ENCODE measurements at places on chromosomes 3 and 15.
A peak's percentile ranks its signal among the peaks of the same experiment; 100 is the strongest.

GRCh38 chr3:105594219-105594618 is 227.5 kb downstream of the ALCAM start:
- no peak for DNase-seq

DNA sequence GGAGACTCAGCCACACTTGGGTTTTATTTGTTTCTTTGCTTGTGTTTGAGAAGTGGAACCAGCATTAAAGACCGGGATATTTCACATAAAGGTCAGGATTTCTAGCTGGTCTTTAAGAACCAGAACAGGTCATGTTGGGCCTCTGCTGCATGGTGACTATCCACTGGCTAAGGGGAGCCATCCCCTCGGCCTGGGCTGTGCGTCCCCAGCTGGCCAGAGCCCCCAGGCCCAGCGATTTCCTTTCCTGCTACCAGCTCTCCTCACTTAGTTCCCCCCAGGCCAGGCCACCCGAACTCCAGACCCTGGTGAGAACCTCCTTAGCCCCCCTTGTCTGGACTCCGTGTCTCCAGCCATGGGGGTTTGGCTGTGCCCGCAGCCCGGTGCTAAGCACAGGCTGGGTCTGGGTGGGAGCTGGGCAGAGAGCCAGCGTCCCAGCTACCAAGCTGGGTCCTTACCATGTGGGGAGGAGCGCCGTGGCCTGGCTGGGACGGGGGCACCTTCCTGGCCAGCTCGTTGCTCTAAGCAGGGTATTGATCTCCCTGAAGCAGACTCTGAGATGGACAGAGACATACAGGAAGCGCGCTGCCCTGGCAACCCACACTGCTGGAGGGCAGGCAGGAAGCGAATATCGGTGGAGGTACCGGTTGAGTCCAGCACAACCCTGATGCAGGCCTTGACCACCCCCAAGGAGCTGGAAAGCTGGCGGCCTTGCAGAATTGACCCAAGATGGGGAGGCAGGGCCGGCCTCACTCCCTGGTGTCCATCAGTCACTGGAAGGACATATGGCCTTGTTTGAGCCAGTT is 49.4 kb downstream of the KLF15 start:
- DNase-seq = no peak

- DNase-seq = no peak
Observed at GRCh38 chr15:48131324-48131723, 10.5 kb downstream of the SLC24A5 start.

DNA sequence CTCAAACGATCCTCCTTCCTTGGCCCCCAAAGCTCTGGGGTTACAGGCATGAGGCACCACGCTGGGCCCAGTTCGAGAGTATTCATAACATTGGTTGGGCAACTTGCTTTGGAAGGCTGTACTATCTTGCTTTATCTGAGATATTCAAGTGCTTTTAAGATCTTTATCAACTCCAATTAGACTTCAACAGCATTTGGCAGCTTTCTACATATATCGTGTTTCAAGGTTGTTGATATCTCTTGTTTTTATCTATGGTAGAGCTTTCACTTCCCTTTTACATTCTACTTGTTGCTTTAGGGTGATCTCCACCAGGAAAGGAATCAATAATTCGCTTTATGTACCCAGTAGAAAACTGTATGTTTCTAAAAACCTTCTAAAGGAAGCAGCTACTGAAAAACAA is 395.3 kb downstream of the IL5RA start:
- no peak for DNase-seq

GRCh38 chr3:185071287-185071800 is 81.5 kb downstream of the C3orf70 start:
- DNase-seq = no peak

- peak; percentile 97 for DNase-seq
Observed at GRCh38 chr3:134473868-134474546, 11.8 kb downstream of the ANAPC13 start.

- no peak for DNase-seq
Observed at GRCh38 chr15:70008697-70009290, 88.9 kb downstream of the TLE3 start.

GRCh38 chr15:69557020-69557706 is 104.5 kb downstream of the RPLP1 start:
- no peak for DNase-seq

GRCh38 chr3:171770689-171771620 is 39.3 kb downstream of the PLD1 start:
- DNase-seq = no peak

GRCh38 chr3:31431321-31431720 is 101.4 kb upstream of the STT3B start:
- DNase-seq = no peak

GRCh38 chr3:124298951-124299350 is 307.0 kb upstream of the ROPN1 start:
- no peak for DNase-seq

DNA sequence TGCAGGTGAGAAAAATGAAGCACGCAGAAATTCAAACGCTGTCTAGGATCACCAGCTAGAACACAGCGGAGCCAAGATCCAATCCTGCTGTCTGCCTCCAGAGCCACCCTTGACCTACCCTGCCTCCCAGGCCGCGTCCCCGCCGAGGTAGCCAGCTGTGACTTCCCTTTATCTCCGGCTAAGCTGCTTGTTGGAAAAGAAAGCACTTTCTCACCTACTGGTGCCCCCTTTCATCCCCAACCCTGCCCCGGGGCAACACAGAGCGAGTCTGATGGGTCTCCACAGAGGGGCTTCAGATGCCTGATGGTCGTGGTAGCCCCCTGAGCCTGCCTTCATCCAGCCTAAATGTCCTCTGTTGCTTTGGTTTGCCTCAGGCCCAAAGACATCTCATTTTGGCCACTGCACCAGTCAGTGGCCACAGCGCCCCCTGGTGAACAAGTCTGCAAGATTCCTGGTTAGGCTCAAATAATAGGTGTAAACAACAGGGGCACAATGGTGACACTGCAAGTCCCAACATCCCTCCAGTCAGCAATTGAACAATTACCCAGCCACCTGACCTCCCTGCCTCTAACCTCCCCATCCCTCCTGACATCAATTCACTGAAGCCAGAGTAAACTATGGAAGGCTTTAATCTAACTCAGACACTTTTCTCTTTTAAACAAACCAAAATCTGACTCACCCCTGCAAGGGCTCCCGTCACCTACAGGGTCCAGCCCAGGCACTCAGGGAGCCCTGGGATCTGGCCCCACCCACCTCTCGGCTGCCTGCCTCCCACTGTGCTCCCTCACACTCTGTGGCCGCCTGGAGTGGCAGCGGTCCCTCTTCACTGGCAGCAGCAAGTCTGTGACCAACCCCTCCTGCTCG is 27.3 kb upstream of the BCL2L10 start:
- DNase-seq = peak; percentile 74

DNA sequence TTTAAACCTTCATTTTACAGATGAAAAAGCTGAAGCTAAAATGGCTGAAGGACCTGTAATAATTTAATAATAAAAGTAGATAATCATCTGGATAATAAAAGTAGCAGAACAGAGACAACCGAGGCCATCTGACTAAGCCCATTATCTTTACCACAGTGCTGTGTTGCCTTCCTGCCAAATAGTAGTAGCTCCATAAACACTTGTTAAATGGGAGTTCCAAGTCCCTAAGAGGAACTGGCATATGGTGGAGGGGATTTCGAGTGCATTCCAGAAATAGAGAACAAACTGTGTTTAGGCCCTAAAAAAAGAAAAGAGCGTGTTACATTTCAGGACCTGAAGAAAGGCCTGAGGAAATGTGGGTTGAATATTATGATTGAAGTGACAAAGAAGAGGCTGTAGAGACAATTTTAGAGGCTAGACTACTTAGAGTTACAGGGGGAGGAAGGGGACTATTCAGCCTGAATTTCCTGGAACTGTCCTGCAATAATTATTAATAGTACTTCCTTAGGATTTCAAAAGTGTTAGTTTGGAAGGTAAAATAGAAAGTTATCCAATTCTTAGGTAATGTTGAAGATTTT is 424.3 kb downstream of the ROBO2 start:
- DNase-seq = no peak

DNA sequence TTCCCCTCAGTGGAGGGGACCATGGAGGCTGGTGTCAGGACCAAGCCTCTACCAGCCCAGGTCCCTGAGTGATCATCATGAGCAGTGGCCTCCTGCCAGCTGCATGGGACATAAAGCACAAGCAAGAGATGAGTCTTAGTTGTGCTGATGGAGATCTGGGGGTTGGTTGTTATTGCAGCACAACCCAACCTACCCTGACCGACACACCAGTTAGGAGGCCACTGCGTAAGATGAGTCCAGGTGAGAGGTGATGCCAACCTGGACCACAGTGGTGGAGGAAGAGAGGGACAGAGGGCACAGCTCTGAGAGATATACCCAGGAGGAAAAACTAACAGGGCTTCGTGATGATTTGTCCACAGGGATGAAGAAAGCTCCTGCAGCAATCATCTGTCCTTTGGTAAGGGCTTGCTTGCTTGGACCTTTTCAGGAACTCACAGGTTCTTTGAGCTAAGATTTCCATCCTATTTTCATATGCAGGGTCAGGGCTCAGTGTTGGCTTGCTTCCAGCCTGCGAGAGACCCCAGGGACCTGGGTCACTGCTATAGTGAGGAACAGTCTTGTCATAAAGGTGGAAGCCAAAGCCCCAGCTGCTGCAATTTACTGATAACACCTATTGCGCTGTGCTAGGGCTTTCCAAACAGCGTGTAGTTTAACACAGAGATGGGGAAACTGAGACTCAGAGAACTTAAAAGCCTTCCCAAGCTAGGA is 8.1 kb downstream of the RASGRF1 start:
- no peak for DNase-seq

- no peak for DNase-seq
Observed at GRCh38 chr15:29448320-29448719, 178.7 kb upstream of the NSMCE3 start.

DNA sequence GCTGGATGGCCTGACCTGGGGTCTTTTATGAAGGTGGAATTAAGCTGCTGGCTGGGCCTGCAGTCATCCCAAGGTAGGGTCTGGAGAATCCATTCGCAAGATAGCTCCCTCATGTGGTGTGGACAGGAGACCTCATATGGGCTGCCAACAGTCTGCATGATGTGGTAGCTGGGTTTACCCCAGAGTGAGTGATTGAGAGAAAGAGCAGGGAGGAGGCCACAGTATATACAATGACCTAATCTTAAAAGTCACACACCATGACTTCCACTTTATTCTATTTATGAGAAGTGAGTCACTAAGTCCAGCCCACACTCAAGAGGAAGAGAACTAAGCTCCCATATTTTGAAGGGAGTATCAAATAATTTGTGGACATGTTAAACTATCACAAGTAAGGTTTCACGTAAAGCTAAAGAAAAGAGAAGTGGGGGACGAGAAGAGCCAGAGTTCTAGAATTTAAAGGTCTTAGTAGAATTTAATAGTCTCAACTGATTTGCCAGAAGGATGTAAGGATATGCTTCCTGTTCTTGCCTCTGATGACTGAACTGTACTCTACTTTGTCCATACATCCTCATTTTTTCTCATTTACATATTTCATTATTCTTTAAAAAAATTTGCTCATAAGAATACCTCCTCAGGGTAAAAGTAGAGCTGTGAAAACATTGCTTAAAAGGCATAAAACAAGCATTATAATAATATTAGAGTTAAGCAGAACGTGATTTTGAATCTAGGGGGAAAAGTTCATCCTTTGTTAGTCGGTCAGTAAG is 184.4 kb downstream of the PEX5L start:
- no peak for DNase-seq

DNA sequence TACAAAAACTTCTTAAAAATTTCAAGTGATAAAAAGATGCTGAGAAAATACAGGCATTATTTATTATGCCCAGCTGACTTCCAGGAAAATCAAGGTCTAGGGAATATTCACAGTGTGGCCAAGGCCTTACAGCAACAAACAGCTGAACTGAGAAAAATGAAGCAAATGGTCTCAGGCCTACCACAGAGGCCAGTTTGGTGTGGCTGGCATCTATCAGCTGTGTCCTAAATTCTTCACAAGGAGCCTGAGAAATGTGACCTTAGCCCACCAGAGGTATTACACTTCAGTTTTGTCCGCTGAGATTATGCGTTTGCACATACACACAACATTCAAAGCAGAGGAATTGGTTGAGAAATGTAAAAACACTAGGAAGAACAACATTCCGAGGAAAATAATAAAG is 77.4 kb downstream of the ANP32A start:
- no peak for DNase-seq

GRCh38 chr15:80429964-80430363 is 25.8 kb downstream of the ARNT2 start:
- DNase-seq = no peak

DNA sequence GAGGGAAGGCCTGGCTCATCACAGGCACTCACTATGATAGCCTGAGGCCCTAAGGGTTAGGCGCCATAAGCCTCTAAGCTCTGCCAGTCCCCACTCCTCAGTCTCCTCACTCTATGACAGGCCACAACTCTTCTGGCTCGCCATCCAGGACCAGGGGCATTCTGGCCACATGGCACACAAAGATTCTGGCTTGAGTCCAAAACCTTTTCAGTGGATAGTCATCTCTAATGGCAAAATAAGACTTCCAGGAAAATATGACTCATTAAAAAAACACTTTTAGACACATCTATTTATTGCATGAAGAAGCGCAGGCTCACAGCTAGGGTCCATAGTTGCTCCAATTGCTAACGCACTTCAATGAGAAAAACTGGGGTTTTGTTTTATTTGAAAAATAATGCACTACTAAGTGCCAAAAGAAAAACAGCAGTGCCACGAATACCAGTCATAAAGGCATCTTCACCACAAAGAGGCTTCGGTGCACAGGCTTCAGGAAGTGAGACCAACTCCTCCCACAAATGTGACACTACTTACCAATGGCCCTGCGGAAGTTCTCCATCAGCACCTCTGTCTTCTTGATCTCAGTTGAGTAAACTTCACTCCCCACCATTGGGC is 11.1 kb downstream of the RUVBL1 start:
- no peak for DNase-seq

DNA sequence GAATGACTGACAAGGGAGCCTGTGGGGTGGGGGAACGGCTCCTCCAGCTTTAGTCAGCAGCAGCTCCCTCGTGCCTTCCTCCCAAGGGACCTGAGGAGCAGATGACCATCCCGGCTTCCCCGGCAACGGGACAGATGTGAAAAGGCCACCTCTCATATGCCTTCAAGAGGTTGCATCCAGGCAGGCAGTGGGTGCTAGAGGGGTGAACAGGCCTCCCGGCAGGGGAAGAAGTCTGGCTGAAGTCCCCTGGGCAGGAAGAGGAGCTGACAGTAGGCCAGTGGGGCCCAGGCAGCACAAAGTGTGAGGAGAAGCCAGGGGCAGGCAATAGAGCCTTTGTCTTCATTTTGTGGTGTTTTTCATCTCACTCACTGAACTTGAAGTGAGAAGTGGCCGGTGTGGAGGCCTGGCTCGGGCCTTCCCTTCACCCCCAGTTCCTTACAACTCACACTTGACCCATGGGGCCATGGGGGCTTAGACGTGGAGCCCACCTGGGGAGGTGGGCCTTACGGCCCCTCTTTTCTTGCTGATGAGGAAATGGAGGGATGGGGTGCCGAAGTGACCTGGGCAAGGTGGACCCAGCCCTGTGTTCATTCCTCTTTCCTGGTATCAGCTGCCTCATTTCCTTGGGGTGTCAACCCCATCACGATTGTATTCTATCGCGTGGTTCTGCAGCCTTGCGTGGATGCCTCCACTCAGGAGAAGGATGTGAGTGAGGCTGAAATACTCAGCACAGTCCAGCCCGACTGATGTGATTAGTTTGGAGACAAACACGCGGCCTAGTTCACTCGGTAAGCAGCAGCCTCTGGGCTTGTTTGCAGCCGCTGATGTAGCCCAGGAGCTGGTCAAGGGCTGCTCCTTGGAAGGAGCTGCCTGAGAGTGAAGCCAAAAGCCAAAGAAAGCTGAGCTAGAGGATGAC is 115.5 kb upstream of the ALDH1A3 start:
- no peak for DNase-seq

Measured in tibial nerve (tissue), 4 donors.